ENCODE measurements at places on chromosomes 12 and 14.

- peak; percentile 94 for DNase-seq
Measured at GRCh38 chr12:104219361-104219892, 3.8 kb downstream of the TXNRD1 start.

DNA sequence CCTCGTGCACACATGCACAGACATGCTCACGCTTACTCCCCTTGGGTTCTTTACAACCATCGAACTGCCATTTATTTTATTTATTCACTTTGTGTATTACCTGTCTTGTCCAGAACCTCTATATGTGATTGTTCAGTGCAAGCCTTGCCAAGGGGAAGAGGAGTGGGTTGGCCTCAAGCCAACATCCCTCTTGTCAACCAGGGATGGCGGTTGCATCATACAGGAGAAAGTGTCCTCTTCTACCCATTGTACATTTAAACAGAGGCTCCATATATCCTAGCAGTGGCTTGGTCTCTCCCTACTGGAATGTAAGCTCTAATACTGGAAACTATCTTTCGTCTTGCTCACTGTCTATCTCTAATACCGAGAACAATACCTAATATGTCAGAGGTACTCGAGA is 108.4 kb downstream of the C12orf42 start:
- no peak for DNase-seq

DNA sequence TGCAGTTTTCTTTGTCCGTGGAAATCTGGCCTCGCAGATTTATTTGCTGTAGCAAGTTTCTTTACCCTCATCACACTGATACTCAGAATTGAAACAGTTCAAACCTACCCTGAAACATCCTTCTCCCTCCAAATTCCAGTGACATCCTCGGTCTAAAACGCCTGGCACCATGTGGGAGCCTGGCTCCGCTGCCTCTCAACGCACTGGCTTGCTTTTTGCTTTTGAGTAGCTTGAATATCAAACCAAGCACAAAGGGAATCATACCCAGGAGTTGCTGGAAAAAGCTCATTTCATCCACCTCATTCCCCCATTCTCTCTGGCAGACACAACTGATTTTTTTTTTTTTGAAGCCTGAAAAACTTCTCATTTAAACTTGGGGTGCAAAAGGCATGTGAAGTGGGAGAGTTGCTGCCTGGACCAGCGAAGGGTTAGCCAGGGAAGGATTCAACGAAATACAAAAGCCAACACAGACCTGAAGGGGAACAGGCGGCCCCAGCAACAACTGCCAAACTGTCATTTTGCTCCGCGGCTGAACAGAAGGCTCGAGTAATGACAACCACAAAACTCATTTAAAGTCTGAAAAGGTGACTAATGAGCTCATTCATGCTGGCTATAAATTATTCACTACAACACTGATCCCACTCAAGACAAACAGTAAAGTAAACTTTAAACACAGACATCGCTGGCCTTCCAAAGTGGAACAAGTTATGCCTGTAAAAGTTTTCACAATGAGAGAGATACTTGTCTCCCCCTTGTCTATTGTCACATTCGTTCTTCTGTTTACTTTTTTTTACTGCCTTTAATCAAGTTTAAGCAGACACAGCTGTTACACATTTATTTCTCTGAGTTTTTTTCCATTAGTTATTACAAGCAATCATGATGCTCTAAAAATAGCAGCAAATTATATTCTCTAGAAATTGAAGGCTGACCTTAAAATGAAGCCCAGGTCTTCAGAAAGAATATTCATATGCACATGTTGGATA is 12.5 kb upstream of the FOXN3 start:
- no peak for DNase-seq

GRCh38 chr12:3658327-3659163 is 94.4 kb downstream of the CRACR2A start:
- no peak for DNase-seq

- DNase-seq: no peak
Measured at GRCh38 chr12:95208678-95209077, 8.6 kb downstream of the FGD6 start.

GRCh38 chr12:2803635-2804392 is 8.7 kb upstream of the ITFG2 start:
- no peak for DNase-seq

GRCh38 chr12:100141666-100141997 is 1.0 kb downstream of the BLTP3B start:
- DNase-seq: peak; percentile 56

- DNase-seq: no peak
Measured at GRCh38 chr12:95989504-95990123, 6.5 kb downstream of the HAL start.

DNA sequence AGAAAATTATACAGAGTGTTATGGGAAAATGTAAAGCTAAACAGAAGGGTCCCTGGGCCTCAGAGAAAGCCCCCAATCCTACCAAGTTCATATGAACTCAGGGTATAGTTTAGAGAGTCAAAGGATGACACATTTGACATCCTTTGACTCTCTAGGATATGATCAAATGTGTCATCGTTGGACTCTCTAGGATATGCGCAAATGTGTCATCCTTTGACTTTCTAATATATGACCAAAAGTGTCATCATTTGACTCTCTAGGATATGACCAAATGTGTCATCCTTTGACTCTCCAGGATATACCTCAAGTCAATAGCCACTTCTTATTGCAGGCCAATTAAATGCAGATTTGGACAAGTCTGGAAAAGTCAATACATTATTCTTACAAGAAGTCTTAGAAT is 204.8 kb upstream of the IGF1 start:
- no peak for DNase-seq

DNA sequence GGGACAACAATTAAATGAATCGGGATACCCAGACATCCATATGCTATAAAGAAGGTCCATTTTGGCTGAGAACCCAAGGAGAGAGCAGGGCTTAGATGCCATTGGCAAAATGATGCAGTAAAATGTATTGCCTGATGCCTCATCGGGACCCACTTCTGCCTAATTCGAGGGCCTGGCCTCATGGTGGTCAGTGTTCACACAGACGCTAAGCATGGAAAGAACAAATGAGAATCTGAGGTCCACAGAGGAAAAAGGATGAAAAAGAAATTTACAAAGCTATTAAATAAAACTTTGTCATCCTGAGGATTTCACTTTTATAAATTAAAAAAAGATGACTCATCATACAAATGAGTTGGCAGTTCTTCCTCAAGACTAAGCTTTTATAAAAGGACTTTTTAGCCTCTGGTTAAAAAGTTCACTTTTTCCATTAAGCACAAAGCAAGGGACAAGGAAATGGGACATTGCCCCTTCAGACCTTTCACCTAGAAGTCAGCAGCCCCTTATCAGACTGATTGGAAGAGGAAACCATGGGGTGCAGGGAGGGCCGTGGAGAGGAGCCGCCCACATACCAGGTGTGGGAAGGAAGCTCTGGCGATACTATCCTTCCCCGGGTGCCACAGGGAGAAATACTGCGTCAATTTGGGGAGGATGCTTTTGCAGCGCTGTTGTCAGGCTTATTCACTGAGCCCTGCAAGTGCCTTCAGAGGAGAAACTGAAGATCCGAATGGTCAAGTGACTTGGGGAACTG is 176.0 kb downstream of the EGLN3 start:
- no peak for DNase-seq

- peak; percentile 78 for DNase-seq
Measured at GRCh38 chr12:10016881-10017280, 6.5 kb downstream of the CLEC12B start.

DNA sequence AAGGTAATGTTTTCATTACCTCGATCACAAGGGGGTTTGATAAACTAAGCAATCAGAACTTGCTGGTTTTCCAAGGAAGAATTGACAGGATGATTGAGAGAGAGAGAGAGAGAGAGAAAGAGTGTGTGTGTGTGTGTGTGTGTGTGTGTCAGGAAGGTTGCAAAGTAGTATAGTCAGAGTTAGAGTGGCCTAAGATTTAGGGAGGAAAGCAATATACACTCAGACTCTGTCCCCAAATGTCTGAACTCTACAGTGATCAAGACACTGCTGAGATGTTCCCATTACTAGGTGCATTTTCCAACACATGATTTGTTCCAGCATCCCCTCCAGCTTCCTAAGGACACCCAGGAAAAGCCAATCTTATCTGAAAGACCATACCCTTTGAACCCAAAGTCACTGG is 1074.1 kb downstream of the BCL11B start:
- DNase-seq: no peak

DNA sequence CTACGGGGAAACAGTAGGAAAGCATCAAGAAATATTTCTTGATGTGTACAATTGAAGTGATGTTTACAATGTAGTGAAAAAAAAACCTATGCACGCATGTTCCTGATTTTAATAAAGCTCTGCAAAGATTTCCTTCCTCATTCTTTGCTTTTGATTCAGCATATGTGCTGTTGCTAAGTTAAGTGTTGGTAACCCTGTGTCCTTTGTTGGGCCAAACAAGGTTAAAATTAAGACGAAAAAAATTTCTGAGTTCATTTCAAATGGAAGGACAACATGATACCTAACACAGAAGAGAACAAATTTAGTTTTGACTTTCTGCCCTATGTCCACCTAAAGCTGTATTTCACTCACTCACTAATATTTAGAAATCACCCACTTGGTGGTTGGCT is 62.8 kb downstream of the PPP2R5C start:
- DNase-seq: no peak
